ENCODE measurements at places on chromosomes 2 and 18.
A peak's percentile ranks its signal among the peaks of the same experiment; 100 is the strongest.

GRCh38 chr2:72538486-72538885, 287.3 kb downstream of the EXOC6B start:
- DNase-seq, result no peak

GRCh38 chr2:46554397-46554796, 75.0 kb downstream of the TMEM247 start:
- no peak for DNase-seq

GRCh38 chr18:78378983-78379382, 600.6 kb upstream of the SALL3 start:
- no peak for DNase-seq

- no peak for DNase-seq
Measured at GRCh38 chr2:159650574-159650973, 34.2 kb upstream of the BAZ2B start.

- no peak for DNase-seq
Measured at GRCh38 chr2:237012577-237013267, 73.0 kb upstream of the COPS8 start.

- DNase-seq, result no peak
Measured at GRCh38 chr18:78601349-78601748, 378.3 kb upstream of the SALL3 start.

DNA sequence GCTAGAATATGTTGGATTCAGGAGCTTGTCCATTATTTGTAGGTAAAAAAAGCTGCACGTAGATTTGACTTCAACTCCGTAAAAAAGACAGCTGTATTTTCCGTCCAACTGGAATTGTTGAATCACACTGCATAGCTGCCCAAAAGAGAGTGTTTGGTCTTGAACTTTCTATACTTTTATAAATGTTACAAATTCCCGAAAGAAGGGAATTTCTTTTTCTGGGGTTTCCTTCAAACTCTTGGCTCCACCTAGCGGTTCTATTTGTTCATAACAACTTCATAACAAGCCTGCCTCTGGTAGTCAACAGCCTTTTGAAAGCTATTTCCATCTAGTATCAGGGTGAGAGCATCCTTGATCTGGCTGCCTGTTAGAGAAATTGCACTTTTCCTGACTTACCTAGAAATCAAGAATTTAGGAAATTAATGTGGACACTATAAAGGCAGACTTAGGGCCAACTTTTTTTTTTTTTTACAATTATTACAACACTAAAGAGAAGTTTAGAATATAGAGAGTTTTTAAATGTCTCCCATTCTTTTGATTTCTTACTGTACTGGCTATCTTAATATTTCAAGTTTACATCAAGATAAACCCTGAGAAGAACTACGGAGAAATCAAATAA, 48.1 kb downstream of the TMEM185B start:
- DNase-seq, result peak; percentile 28

DNA sequence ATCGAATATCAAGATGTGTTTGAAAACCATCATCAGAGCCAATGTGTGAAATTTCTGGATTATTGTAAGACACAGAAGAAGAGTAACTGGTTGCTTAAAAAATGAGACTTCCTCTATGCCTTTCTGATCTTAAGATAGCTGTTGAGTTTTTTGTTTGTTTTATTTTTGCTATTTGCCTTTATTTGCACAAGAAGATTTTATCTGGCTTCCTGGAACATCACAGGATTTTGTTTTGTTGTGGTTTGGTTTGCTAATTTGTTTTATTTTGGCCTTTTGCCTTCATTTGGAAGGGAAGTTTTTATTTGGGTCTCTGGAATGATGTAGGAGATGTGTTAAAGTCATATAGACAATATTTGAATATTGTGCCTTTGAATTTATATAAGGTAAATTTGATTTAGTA, 3.9 kb upstream of the CYTIP start:
- no peak for DNase-seq

GRCh38 chr2:203707530-203707929, 1.1 kb downstream of the CD28 start:
- no peak for DNase-seq

DNA sequence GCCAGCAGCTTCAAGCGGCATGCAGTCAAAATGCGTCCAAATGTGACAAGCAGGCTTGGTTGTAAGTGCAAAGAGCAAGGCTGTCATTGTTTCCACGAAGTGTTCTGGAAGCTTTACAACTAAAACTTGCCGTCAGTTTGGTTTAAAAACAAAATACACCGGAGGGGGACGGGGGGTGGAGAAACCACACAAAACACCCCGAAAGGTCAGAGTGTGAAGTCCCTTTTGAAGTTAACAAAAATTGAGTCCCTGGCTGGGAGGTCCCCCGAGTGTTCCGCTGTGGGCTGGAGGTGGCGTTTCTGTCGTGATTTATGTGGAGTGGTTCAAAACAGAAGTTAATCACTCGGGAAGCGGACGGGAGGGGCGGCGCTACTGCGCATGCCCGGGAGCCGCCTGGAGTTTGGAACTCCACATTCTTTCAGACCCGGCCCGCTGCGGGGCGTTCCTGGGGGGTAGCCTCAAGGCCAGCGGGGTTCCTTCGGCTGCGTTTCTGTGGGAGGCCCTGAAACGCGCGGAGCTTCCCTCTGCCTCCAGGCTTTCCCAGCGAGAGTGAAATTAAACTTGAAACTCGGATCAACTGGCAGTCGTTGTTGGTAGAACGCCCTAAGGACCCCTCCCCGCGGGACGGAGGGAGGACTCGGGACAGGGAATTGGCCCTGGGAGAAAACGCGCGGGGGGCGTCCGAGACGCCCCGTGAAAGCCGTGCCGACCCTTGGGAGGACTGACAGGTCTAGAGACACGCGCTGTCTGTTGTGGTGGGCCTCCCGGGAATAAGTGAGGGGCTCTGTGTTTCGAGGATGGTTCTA, 1.4 kb downstream of the TGIF1 start:
- DNase-seq, result no peak

- DNase-seq, result no peak
Measured at GRCh38 chr2:37671009-37671815, at the start of gene CDC42EP3. CDC42EP3 (minus strand) TSS chr2:37671642; CDS start chr2:37646587, 25,055 bp downstream.

DNA sequence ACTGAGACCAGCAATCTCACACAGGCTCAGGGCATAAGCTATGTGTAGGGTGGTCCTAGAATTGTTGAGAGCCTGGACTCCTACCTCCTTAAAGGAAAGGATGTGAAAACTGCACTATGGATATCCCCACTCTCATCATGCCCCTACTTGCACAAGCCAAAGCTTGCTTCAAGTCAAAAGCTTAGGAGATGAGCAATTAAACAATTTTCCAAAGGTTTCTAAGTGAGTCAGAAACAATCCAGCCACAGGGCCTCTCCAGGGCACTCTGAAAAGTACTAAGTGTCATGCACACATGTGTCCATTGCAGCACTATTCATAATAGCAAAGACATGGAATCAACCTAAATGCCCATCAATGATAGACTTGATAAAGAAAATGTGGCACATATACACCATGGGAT, 215.4 kb downstream of the AFF3 start:
- no peak for DNase-seq

All from HCT116 (cell line).